ENCODE measurements at places on chromosomes 12 and 14.

DNA sequence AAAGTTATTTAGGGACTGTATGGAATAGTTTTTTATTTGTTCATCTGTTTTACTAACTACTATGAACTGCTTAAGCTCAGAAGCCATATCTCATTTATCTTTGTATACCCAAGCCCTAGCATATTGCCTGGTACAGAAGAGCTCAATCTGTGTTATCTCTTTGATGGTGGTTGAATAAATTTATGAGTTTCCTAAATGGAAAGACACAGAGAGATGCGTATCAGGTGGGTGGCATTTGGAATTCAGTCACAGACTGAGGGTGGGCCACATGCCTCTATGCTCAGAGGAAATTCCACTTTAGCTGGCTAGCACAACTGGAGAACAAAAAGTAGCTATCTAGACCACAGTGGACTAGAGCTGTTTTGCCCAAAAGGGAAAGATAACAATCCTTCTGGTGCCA is 145.5 kb downstream of the SLC6A15 start:
- DNase-seq, result no peak

DNA sequence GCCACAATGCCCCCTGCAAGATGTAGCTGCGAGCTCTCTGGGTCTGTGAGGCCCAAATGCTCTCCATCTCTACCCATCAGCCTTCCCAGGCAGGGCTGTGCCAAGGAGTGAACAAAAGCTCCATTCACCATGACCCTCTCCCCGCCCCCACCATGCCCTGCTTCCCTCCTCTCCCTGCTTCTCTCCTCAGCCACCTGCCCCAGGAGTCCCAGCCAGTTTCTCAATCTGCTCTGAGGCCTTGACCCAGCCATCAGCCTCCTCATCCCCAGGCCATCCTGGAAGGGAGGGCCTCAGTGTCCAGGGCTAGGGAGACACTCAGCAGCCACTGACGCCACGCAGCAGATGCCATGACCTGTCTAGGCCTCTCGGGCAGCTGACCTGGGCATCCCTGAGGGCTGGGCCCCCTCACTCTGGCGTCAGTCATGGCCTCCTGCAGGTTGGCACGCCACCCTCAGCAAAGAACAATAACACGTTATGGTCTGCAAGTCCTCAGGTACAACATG is 8.5 kb upstream of the KRT5 start:
- no peak for DNase-seq

DNA sequence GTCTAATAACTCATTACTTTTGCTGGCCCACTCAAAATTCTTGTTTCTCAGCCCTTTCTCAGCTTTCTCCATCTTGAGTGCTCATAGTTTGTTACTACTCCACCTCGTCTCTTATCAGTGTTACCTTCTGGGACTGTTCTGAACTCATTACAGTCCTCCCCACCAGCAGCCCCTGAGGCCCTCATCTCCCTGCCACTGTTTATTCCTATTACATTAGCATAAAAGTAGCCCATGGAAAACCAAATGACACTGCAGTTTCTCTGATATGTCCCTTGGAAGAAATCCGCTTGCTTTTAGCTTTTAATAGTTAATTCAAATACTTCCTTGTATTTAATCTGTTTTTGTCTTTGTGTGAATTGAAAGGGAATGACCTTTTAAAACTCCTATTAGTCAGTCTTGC is 7.6 kb downstream of the AKAP6 start:
- no peak for DNase-seq

DNA sequence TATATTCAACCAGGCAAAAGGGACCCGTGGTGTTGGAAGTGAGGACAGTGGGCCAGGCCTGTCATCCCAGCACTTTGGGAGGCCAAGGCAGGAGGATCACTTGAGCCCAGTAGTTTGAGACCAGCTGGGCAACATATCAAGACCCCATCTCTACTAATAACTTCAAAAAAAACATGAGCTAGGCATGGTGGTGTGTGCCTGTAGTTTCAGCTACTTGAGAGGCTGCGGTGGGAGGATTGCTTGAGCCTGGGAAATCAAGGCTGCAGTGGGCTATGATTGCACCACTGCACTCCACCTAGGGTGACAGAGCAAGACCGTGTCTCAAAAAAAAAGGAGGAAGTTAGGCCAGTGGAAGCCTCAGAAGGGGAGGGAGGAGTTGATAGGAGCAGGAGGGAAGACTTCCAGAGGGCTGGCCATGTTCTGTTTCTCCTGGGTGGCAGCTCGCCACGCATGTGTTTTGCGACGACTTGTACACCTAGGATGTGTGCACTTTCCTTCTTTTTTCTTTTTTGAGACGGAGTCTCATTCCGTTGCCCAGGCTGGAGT is 10.1 kb downstream of the SLC25A29 start:
- DNase-seq, result no peak

Data from progenitor cell of endocrine pancreas (in vitro differentiated cells).